Upper lobe of right lung (tissue), 1 donor: ENCODE measurements at places on chromosomes 5 and 9. TPM values are rescaled to one million over a fixed set of nuclear protein-coding genes. Genes with fewer than 3 reads are reported as not detected.

GRCh38 chr9:123020796-123021195 is 12.7 kb upstream of the GPR21 start:
- H3K27me3 ChIP-seq = no peaks in the 10 kb centered on the region
- H3K36me3 ChIP-seq = peaks cover 68% of the 10 kb centered on the region
- no peak for DNase-seq
- H3K4me3 ChIP-seq = no peak overlapping the region

DNA sequence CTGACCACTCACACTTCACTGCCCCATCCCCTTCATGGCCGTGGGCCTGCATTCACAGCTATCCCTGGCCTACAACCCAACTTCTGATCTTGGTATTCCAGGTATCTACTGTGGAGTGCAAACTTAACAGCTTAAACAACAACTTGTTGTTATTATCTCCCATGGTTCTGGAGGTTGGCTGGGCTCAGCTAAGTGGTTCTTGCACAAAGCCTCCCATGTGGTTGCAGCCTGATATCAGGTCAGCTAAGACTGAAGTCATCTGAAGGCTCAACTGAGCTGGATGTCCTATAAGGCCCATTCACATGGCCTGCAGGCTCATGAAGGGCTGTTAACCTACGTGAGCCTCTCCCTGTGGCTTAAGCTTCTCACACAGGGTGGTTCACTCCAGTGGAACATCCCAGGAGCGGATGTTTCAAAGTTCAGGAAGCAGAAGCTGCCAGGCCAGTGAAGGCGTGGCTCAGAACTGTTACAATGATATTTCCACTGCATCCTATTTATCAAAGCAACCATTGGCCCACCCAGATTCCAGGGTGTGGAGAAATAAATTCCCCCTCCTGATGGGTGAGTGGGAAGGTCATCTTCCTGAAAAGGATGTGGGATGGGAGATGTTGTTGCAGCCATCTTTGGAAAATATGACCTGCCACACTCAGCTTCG is 30.0 kb upstream of the TRIO start:
- H3K36me3 ChIP-seq = no peaks in the 10 kb centered on the region
- no peak for DNase-seq
- peaks cover 15% of the 10 kb centered on the region for H3K4me1 ChIP-seq
- no peaks in the 10 kb centered on the region for H3K27me3 ChIP-seq

FAM81B gene
- not detected for total RNA-seq

- H3K27ac ChIP-seq = no peak overlapping the region
- H3K36me3 ChIP-seq = no peaks in the 10 kb centered on the region
- peaks cover 26% of the 10 kb centered on the region for H3K4me1 ChIP-seq
Observed at GRCh38 chr5:67042176-67043003, 154.2 kb downstream of the CD180 start.

DNA sequence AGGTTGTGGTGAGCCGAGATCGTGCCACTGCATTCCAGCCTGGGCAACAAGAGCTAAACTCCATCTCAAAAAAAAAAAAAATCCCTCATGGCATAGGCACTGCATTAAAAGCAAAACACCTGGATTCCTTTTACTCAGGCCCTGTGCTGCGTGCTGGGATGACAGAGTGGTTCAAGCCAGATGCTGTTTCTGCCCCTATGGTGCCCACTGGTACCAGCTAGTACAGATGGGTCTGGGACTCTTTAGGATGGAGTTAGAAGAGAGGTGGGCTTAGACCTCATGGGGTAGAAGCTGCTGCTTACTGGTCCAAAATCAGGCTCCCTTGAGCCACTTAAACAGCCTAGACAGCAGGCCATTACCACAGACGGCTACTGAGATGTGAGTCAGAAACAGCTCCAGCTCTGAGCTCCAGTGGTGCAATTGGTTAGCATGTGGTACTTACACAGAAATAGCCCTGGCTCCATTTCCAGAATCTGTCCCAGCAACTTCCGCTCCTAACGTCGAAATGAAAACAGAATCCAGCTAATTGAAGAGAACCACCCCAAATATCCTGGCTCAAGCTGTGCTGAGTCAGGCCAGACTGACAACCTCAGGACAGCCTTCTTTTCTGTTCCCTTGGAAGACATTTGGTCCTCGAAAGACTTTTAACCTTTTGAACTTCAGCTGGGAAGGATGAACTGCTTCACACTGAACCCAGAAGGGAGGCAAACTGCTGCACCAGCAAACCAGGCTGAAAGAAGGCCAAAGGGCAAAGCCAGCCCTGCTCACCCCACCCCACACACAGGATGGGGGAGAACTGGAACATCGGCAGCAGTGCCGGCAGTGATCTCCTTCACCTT is 15.5 kb downstream of the C5orf15 start:
- no peak for DNase-seq
- no peaks in the 10 kb centered on the region for H3K27me3 ChIP-seq
- H3K36me3 ChIP-seq = peaks cover 26% of the 10 kb centered on the region
- H3K27ac ChIP-seq = peak overlapping the region; percentile 25
- H3K4me1 ChIP-seq = peaks cover 8% of the 10 kb centered on the region
- H3K4me3 ChIP-seq = no peak overlapping the region

CER1 gene
- total RNA-seq = not detected

- no peaks in the 10 kb centered on the region for H3K27me3 ChIP-seq
- DNase-seq = no peak
- H3K4me3 ChIP-seq = no peak overlapping the region
- H3K4me1 ChIP-seq = peaks cover 4% of the 10 kb centered on the region
- no peaks in the 10 kb centered on the region for H3K36me3 ChIP-seq
- H3K27ac ChIP-seq = no peak overlapping the region
Observed at GRCh38 chr9:98971168-98971914, 27.6 kb downstream of the COL15A1 start.

MUSK gene
- 3.7 TPM for total RNA-seq

PCDH12 gene
- 17.0 TPM for total RNA-seq

DNA sequence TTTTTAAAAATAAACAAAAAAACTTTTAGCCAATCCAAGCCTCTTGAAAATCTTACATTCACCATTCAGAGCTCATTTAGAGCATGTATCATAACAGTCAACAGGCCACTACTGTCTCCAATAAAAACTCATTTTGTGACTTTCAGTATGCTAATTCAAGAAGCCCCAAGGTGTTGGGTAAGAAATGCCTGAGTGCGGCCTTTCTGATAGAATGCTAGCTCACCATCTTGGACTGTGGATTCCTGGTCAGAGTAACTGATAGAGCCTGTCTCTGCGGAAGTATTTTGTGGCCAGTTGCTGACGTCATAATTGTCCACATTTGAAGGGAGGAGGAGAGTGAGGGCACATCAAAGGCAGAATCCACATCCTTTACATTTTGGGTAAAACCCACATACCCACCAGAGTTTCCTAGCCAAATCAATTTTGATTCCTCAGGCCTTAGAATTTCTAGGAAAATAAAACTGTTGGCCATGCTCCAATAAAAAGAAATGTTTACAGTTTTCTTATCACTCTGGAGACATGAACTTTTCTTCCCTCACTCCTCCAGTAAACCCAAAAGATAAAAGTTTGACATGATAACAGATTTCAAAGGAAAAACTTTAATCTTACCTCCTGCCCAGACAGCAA is 41.1 kb upstream of the ERCC6L2 start:
- H3K4me3 ChIP-seq = no peak overlapping the region
- H3K4me1 ChIP-seq = peaks cover 4% of the 10 kb centered on the region
- H3K36me3 ChIP-seq = no peaks in the 10 kb centered on the region
- no peak for DNase-seq
- H3K27me3 ChIP-seq = no peaks in the 10 kb centered on the region

DNA sequence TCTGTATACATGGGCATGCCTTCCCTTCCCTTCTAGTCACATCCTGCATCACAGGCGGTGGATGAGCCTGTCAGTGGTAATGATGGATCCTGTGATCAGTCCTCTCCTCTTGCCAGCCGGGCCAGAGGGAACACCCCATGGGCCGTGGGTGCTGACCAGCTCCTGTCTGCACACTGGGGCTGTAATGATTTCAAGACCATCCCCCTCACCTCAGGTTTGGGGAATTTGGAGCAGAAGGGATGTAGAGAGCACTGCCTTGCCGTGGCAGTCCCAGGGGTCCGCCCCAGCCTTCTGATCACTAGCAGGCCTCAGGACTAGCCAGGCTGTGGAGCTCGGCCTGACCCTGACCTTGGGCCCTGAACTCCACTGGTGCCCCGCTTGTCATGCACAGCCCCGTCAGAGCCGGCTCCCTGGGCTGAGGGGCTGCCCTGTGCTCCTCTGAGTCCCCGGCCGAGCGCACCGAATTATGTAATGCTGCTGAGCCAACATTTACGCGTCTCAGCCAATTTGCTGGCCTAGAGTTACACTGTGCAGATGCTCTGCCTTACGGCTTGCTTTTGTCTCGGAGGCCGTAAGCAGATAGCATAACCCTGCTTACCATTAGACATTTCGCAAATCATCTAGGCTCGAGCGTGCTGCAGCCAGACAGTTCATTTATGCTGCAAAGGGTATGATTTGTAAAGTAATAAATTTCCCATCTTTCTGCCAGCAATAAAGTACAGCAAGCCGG is 155.3 kb downstream of the MACROH2A1 start:
- peak; percentile 54 for DNase-seq
- no peaks in the 10 kb centered on the region for H3K36me3 ChIP-seq
- H3K27me3 ChIP-seq = no peaks in the 10 kb centered on the region
- H3K27ac ChIP-seq = no peak overlapping the region
- peaks cover 20% of the 10 kb centered on the region for H3K4me1 ChIP-seq

FGD3 gene
- 21.6 TPM for total RNA-seq

DNA sequence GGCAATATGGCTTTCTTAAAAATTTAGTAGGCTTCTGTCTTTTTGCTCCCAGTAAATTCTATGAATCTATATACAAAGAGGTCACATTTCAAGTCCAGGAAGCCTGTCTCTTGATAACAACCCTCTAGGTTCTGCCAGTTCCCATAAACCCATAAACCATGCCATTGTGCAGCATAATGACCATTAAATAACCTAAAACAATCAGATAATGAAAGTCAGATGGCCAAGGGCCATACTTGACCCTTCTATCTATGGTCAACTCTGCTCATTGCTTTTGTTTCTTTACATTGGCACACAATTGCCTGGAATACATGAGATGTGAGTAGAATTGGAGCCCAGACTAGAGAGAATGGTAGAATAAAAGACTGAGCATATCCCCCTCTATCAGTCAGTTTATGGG is 305.4 kb upstream of the KIF2A start:
- no peak overlapping the region for H3K27ac ChIP-seq
- no peak for DNase-seq
- no peaks in the 10 kb centered on the region for H3K36me3 ChIP-seq
- no peak overlapping the region for H3K4me3 ChIP-seq
- no peaks in the 10 kb centered on the region for H3K27me3 ChIP-seq

FYB1 gene
- total RNA-seq = 45.0 TPM

DMRT2 gene
- total RNA-seq = 0.46 TPM

RNF180 gene
- 14.0 TPM for total RNA-seq

GRCh38 chr9:112377684-112378327 is 2.1 kb upstream of the HSDL2 start:
- H3K27ac ChIP-seq = no peak overlapping the region
- DNase-seq = no peak
- no peaks in the 10 kb centered on the region for H3K36me3 ChIP-seq
- no peaks in the 10 kb centered on the region for H3K27me3 ChIP-seq
- H3K4me3 ChIP-seq = peak overlapping the region; percentile 93
- peaks cover 26% of the 10 kb centered on the region for H3K4me1 ChIP-seq

- no peaks in the 10 kb centered on the region for H3K4me1 ChIP-seq
- H3K27ac ChIP-seq = no peak overlapping the region
- DNase-seq = no peak
- H3K27me3 ChIP-seq = no peaks in the 10 kb centered on the region
Observed at GRCh38 chr5:119031011-119031886, 39.6 kb upstream of the DMXL1 start.

- no peak for DNase-seq
- no peak overlapping the region for H3K27ac ChIP-seq
- no peak overlapping the region for H3K4me3 ChIP-seq
Observed at GRCh38 chr9:94112716-94113465, 28.6 kb downstream of the PTPDC1 start.

GRCh38 chr5:141692919-141693725 is 11.1 kb upstream of the ARAP3 start:
- peaks cover 9% of the 10 kb centered on the region for H3K4me1 ChIP-seq
- H3K36me3 ChIP-seq = no peaks in the 10 kb centered on the region
- no peak overlapping the region for H3K27ac ChIP-seq
- H3K4me3 ChIP-seq = no peak overlapping the region
- no peak for DNase-seq

- no peaks in the 10 kb centered on the region for H3K36me3 ChIP-seq
- H3K27me3 ChIP-seq = no peaks in the 10 kb centered on the region
Observed at GRCh38 chr9:13513286-13513685, 233.8 kb upstream of the MPDZ start.

DNA sequence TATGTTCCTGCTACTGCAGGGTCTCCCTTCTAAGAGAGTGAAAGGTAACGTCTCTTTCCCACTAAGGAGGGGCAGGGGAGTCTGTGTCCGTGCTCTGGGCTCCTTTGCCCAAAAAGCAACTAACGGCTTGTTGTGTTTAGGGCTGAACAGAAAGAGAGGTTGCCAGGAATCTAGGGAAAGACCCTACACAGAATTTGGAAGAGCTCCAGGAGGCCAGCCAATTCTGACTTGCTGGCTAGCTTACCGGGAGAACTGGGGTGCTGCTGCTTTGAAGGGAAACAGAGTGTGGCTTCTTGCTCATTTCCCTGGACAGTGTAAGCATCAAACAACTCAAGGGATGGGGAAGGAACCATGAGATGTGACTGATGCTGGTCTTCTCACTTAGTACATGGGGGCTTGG is 176.1 kb downstream of the GADD45G start:
- DNase-seq = no peak
- no peaks in the 10 kb centered on the region for H3K36me3 ChIP-seq
- H3K27ac ChIP-seq = no peak overlapping the region
- H3K27me3 ChIP-seq = no peaks in the 10 kb centered on the region
- H3K4me3 ChIP-seq = no peak overlapping the region

GRCh38 chr9:32627394-32627954 is 8.0 kb downstream of the TAF1L start:
- H3K27ac ChIP-seq = no peak overlapping the region
- no peaks in the 10 kb centered on the region for H3K36me3 ChIP-seq
- no peaks in the 10 kb centered on the region for H3K27me3 ChIP-seq
- no peaks in the 10 kb centered on the region for H3K4me1 ChIP-seq

CCL21 gene
- total RNA-seq = 37.7 TPM

GRCh38 chr5:175025077-175025476 is 300.7 kb downstream of the MSX2 start:
- H3K36me3 ChIP-seq = no peaks in the 10 kb centered on the region

PALM2AKAP2 gene
- total RNA-seq = 52.4 TPM

DNA sequence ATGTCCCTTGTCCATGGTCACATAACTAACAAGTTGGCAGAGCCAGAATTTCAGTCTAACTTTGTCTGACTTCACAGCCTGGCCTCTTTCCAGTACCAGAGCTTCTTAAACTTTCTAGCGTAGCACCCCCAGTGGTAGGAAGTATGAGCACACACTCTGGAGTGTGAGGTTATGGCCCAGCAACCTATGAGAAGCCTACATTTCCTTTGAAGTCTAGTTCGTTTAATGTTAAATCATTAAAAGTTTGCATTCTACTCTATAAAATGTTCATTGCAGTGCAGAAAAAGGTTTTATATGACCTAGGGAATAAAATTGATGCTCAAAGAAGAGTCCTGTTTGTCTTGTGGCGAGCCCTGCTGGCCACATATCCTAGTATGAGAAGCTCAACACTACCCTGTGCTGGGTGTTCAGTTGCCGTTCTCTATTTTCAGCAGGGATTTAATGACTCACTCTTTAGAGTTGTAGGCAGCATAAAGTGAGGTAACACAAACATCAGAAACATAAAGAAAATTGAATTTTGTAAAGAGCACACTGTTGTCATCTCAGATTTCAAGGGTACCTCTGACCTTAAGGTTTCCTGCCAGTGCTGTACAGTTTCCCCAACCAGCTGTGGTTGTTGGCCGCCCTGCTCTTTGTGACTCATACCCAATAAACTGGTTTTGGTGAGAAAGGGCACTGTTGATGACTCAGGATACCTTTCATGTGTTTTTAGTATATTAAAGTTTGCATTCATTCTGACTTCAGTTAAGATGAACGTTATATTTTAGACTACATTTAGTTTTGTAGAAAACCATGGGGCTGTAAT is 14.3 kb downstream of the MCCC2 start:
- no peaks in the 10 kb centered on the region for H3K27me3 ChIP-seq
- no peak overlapping the region for H3K27ac ChIP-seq
